NK-92 treated with Interleukin-12 subunit alpha and Interleukin-12 subunit beta, amount 100 ng/mL, for 24 hours (cell line): ENCODE measurements at places on chromosomes 12 and 14.

- DNase-seq = no peak
Measured at GRCh38 chr12:79424109-79424721, 266.5 kb downstream of the PAWR start.

DNA sequence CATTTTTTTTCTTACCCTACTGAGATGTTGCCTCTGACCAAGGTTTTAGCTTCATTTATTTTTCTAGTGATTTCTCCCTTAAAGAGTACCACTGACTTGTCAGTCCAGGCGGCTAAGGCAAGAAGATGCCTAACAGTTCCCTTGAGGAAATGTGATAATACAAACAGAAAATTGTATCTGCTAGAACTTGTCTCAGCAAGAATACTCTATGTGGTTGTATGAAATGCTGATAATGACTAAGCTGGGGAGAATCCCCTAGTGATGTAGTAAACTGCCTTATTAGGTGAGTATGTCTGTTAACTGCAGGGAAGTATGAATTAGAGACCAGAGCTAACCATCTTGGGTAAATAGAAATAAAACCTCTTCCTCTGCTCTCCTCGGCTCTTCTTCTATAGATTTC is 6.7 kb downstream of the C12orf54 start:
- DNase-seq = no peak

DNA sequence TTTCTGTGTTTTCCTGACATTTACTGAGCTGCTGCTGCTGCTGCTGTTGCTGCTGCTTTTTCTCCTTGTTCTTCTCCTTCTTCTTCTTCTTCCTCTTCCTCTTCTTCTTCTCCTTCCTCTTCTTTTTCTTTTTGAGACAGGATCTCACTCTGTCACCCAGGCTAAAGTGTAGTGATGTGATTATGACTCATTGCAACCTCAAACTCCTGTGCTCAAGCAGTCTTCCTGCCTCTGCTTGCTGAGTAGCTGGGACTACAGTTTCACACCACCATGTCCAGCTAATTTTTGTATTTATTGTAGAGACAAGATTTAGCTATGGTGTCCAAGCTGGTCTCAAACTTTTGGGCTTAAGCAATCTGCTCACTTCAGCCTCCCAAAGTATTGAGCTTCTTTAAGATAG is 95.8 kb downstream of the TMTC3 start:
- DNase-seq = no peak

DNA sequence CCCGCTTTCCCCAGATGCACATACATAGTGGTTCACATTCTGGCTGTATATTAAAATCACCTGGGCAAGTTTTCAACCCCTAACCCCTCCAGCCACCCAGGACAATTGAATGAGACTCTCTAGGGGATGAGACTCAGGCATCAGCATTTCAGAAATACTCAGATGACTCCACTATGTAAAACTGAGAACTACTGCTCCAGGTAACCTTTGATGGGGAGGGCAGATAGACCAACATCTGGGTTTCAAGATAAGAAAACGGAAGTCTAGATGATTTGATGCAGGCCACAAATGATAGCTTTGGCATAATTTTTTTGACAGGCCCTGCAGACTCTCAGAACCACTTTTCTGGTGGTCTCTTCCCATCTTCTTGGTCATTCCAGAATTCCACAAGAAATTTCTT is 341.1 kb downstream of the EMP1 start:
- DNase-seq = no peak

GRCh38 chr14:50101417-50101816 is 15.0 kb downstream of the VCPKMT start:
- DNase-seq = no peak

- no peak for DNase-seq
Measured at GRCh38 chr12:9694241-9694640, 24.7 kb downstream of the CLEC2D start.

GRCh38 chr14:56678838-56679237 is 99.2 kb downstream of the TMEM260 start:
- no peak for DNase-seq

- no peak for DNase-seq
Measured at GRCh38 chr14:45198551-45198950, 54.5 kb downstream of the MIS18BP1 start.

DNA sequence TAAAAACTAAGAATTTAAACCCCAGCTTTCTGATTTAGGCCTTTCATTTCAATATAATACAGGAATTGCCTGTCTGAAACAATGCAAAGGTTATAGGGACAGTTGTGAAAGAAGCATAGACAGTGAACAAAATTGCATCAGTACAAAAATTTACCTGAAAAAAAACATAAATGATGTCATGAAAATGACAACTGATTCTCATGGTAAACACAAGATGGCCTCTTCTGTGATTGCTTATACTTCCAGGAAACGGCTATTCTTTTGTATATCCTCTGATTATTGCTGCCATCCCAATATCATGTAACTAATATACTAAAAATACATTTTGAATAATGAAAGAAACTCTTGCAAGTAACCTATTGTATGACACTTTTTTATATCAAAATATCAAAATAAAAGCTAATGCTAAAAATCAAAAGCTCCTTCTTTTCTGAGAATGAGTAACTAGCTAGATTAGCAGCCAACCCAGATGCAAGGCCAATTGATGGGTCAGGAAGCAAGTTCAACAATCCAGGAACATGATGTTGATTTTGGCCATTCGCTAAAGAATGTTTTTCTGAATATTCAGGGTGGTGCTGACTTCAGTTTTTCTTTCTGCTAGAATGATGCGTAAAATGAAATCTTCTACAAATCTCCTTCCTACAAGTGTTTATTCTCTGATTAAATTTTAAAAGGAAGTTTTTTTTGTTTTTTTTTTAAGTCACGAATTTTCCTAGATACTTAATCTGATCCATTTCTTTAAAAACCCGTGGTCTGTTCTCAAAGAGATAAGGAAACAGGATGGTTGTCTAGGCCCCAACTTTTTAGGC is 83.6 kb downstream of the ALX1 start:
- DNase-seq = no peak

DNA sequence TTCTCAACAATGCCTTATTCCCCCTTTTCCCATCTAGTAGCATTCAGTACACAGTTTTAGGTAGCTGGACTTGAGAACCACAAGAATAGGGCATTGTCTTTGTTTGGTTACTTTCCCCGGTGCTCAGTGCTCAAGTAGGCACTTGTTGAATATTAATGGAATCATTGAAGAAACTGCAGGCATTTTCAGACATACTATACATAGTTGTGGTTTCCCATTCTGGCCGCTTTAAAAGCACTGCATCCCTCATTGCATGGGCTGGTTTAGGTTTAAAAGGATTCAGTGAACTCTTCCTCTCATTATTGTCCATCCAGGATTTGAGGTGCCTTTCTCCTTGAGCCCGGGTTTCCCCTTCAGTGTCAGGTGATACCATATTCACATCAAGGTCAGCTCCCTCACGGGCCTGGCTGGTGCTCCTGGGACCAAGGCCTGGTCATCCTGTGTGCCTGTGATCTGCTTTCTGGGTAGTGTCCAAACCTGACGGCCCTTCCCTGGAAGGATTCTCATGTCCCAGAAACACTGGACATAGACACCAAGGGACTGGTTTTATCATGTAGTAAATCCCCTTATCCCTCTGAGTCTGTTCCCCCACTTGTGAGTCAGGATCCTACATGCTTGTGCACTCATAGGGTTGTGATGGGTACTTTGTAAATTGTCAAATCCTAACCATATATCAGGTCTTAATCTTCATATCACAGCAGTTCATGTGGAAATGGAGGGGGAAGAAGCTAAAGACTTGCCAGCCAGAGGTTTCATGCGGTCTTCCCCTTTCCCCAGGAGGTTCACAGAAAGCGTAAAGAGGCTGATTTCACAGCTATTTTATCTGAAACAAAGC is 7.4 kb downstream of the TCP11L2 start:
- no peak for DNase-seq

GRCh38 chr14:58100735-58101368 is 51.2 kb downstream of the ARMH4 start:
- DNase-seq = no peak

DNA sequence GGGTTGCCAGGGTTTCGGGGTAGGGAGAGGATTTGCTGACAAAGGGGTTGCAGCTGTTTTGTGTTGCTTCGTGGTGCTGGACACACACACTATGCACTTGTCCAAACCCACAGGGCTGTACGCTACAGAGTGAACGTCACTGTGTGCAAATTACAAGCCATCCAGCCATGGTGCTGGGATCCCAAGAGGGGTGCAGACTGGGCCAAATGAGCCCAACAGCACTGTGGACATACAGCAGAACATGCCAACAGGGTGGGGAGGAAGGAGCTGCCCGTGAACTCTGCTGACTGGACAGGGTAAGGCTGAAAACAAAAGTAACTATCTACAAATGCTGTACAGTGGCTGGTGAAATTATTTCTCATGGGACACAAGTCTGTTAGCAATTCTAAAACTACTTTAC is 25.2 kb downstream of the POLE start:
- DNase-seq = no peak

DNA sequence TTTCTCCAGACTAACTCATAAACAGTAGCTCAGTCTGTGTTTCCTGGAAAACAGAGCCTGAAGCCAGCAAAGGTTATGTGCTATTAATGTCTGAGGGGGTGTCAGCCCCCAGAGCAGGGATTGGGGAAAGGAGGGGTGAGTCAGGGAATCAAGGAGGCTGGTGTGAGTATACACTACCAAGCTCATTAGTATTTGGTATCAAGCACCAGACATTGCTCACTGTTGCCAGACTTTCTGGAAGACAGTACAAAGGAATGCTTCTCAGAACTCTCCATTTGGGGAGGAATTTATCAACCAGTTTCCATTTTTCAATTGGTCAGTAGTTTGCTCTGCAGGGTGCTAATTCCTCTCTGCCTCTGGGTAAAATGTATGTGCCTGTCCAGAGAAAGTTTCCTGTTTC is 443.4 kb downstream of the GLT1D1 start:
- DNase-seq = no peak

- no peak for DNase-seq
Measured at GRCh38 chr12:4610481-4610880, 38.4 kb downstream of the AKAP3 start.

DNA sequence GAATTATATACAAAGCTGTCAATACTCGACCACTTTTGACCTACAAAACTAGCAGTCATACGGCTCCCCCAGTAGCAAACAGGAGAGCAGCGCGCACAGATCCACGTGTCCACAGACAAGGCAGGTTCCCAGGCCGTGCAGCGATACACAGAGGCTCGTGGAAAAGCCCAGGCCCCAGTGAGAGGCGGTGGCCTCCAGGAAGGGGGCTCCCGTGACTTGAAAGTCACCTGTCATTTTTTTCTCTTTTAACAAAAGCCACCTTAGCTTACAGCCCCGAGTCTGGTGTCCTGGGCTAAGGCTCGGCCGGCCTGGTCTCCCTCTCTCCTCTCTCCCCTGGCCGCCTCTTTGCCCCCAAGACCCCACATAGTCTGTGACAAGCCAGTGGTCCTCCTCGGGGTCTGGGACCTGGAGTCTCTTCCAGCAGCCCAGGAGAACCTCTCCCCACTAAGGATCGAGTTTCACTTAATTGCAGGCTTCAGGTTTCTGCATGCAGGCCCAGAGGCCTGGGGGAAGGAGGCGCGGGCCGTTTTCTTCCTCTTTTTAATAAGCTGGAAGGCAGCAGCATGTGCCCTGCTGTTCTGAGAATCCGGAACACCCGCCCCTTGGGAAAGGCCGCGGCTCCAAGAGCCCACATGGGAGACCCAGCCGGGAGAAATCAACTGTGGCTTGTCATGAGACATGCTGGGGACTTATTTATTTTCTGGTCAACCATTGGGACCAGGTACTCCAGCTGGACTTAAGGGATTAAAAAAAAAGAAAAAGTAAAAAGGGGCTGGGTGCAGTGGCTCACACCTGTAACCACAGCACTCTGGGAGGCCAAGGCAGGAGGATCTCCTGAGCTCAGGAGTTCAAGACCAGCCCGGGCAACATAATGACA is 15.9 kb downstream of the NCOR2 start:
- DNase-seq = no peak

DNA sequence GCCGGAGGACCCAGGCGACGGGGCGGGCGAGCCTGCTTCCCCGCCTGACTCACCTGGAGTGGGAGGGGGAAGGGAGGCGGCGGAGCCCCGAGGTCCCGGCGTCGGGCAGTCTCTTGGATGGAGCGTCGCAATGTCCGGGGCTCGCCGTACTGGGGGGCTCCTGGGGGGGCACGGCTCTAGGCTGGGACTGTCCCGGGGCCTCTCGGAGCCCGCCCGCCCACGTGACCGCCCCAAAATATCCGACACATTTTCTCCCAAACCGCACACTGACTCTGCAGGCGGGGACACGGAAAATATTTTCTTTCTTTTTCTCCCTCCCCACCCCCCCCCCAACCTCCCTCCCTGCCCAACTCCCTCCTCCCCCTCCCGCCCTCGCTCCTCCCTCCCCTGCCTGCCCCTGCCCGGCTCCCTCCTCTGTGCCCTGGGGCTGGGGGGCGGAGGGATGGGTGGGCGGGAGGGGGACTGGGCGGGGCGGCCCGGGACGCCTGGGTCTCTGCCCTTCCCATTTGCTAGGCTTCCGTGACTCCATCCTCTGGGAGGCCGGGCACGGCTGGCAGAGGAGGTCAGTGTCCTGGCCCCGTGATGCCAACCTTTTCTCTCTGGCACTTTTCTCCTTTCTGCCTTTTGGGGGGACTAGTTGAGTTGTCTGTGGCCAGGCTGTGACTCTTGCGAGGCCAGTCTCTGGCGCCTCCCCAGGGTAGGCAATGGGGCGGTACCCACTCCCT is at the start of gene RARG:
Gene RARG, minus strand, starts transcription at position 289 of the 725 bp plus-strand sequence. CDS start 4,664 bp downstream, outside the sequence.
- no peak for DNase-seq

- no peak for DNase-seq
Measured at GRCh38 chr12:27220055-27220987, 23.8 kb upstream of the STK38L start.

- no peak for DNase-seq
Measured at GRCh38 chr14:53979747-53980642, 23.4 kb upstream of the BMP4 start.

- DNase-seq = no peak
Measured at GRCh38 chr12:17640615-17641014, 449.4 kb downstream of the RERGL start.

DNA sequence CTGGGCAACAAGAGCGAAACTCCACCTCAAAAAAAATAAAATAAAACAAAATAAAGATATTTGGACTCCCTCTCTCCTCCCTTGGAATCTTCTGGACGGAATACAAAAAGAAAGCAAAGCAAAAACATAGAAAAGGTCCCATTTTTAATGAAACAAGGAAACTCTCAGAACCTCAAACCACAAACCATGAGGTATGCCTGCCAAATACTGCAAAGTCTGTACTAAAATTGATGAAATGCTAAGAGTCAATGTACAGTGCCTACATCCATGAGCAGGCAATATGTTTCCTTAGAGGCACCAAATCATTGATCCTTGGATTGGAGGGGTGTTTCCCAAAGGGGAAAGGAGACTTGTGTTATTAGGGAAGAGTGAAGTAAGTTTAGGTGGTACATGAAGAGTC is 8.2 kb upstream of the RPS6KA5 start:
- no peak for DNase-seq
